ENCODE measurements at places on chromosomes 16 and 17.

- no peak for DNase-seq
Observed at GRCh38 chr17:42428141-42428944, 5.3 kb upstream of the CAVIN1 start.

GRCh38 chr16:11506741-11507305, 79.9 kb downstream of the LITAF start:
- no peak for DNase-seq

DNA sequence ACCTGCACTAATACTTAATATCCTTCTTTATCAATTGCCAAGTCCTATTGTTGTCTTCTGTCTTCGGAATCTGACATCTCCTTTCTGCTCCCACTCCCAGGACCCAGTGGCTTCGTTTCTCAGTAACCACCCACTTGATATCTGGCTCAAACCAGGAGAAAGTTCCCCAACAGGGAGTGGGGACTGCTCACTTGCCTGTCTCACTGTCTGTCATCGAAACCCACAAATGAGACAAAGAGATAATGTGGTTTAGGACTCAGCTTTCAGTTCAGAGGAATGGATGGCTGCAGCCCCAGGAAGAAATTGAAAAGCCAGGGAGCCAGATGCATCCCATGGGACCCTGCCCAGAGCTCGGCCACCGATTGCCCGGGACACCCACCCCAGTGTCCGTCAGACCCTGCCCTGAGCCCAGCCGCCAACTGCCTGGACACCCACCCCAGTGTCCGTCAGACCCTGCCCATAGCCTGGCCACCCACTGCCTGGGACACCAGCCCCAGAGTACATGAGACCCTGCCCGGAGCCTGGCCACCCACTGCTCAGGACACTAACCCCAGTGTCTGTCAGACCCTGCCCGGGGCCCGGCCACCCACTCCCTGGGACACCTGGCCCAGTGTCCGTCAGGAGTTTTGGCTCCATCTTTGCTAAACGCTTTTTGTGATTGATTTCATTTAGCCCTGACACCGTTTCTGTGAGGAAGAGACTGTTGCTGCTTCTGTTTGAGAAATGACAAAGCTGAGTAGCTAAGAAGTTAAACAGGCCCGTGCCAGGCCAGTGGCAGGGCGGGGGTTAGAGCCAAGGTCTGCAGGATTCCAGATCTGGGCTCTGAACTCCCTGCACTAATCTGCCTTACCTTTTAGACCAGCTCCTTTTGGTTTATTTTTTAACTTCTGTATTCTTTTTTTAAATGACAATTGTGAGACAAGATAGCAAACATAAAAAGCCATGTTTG, 251.4 kb downstream of the PHKB start:
- no peak for DNase-seq

DNA sequence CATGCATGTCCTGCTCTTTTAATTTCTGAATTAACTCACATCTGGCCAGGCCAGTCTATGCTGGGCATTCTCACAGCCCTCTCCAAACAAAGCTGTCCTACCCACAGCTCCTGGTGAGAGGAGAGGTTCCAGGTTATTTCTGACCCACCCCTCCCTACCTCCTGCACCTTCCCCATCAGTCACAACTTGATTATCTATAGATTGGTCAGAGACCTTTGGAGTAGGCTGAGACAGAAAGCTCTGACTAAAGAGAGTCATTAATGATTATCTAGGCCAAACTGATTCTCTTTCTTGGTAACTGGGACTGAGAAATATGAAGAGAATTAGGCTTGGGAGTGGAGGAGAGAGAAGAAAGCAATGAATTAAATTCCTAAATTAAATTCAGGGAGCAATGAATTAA, 1.4 kb upstream of the KRT222 start:
- DNase-seq: no peak

DNA sequence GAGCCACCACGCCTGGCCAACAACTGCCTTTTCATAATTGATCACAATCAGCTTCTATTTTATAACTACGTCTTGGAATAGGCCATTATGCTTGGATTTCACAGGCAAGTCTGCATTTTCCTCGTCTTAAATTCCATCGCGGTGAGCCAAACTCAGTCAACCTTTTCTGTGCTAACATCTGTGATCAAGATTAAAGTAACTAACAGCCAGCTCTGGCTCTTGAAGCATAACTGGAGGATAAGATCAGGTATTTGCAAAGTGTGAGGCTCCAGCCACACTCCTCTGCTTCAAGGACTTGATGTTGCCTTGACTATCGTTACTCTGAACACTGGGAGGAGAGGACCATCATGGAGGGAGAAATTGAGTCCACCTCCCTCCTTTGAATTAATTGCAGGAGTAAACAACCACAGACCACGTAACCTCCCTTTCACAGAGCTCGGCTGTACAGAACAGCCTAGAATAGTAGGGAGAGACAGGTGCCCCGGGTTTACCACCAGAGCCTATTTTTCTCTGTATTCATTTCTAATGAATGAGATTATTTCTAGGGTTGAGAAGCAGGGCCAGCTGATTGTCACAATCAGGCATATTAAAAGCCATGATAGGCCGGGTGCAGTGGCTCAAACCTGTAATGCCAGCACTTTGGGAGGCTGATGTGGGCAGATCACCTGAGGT, 143.0 kb downstream of the XYLT1 start:
- no peak for DNase-seq

DNA sequence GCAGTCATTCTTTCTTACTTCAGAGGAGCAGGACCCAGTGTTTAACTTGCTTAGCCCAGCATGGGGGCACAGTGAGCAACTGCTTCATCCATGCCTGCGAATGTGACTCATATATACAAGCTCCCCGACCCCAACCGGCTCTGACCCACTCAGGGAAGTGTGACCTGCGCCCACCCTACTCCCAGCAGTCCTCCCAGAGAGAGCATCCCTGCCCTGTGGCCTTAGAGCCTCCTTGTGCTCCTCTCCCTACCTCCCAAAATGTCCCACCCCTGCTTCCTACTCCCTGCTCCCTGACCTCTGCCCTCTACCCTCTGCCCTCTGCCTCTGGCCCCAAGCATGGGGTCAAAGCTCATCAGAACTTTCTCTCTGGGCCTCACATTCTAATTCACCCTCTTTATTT, 46.9 kb upstream of the DLX4 start:
- no peak for DNase-seq

All from stimulated activated CD8-positive, alpha-beta memory T cell treated with anti-CD3 and anti-CD28 coated beads, Interleukin-15, amount 100 ng/mL, for 24 hours (primary cell).